Diencephalon (tissue), 1 donor: ENCODE measurements at places on chromosomes 6 and 20. TPM values are rescaled to one million over a fixed set of nuclear protein-coding genes. Genes with fewer than 3 reads are reported as not detected.

Gene SCUBE3
- 3.9 TPM for total RNA-seq

Gene GLP1R
- 1.6 TPM for total RNA-seq

Gene BHLHE23
- total RNA-seq, result not detected

Gene EPHA7
- total RNA-seq, result 87.4 TPM

Gene SLC4A11
- not detected for total RNA-seq

Gene KIF6
- total RNA-seq, result 6.7 TPM

Gene RAB44
- total RNA-seq, result not detected
